Neuronal stem cell (in vitro differentiated cells): ENCODE measurements at places on chromosomes 5 and 9.

- DNase-seq = no peak
Observed at GRCh38 chr9:129140397-129141065, 29.3 kb downstream of the PTPA start.

- DNase-seq = no peak
Observed at GRCh38 chr9:86405926-86406325, 51.7 kb upstream of the TUT7 start.

- DNase-seq = no peak
Observed at GRCh38 chr5:107431536-107431935, 239.2 kb downstream of the EFNA5 start.

DNA sequence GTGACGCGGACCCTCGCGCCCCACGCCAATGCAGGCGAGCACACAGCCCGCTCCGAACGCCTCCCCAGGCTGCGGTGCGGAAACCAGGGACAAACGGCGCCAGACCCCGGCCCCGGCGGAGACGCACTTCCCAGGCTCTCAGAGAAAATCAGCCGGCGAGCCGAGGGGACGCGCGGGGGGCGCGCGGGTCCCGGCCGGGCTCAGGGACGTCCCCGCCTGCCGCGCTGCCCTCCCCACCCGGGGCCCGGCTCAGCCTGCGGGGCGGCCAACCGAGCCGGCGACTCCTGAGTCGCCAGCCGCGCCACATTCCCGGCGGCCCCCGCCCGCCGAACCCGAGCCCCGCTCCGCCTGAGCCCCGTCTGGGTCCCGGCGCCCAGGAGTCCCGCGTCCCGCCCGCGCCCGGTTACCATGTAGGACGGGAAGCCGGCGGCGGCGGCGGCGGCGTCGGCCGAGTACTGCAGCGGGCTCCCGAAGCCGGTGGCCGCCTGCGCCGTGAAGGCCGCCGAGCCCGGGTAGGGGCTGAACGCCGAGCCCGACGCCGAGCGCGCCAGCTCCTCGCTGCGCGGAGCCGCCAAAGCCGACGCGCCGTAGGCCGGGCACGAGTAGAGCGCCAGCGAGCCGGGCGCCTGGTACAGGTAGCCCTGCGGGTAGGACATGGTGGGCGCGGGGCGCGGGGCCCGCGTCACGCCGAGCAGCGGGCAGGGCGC lies 566 bp downstream of the IRX2 start:
- DNase-seq = no peak

GRCh38 chr9:128637656-128638055 lies 19.0 kb downstream of the DYNC2I2 start:
- no peak for DNase-seq

GRCh38 chr9:4583001-4583400 lies 79.1 kb upstream of the PLPP6 start:
- no peak for DNase-seq
